ENCODE measurements at places on chromosomes 2 and 18.

- DNase-seq, result no peak
These were observed 19.4 kb downstream of the KANSL3 start for GRCh38 chr2:96618596-96619283.

DNA sequence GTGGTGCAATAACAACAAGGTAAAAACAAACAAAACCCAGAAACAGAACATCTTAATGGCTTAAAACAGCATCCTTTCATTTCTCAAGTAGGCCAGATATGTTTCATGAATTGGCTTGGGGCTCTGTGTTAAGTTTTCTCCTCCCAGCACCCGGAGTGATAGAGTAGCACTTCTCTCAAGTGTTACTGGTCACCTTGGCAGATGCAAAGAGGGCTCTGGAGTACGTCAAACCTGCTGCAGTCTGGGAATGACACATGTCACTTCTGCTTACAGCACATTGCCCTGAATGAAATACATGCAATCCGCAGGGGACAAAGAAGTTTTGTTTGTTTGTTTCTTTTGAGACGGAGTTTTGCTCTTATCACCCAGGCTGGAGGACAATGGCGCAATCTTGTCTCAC is 639.3 kb downstream of the CNTNAP5 start:
- DNase-seq, result no peak

- no peak for DNase-seq
These were observed 108.8 kb downstream of the NCK2 start for GRCh38 chr2:105853354-105854088.

- DNase-seq, result no peak
These were observed 50.7 kb downstream of the CRIM1 start for GRCh38 chr2:36406296-36406695.

- no peak for DNase-seq
These were observed 62.1 kb downstream of the CYP26B1 start for GRCh38 chr2:72085513-72085912.

- peak; percentile 9 for DNase-seq
These were observed 25.7 kb upstream of the ID2 start for GRCh38 chr2:8656160-8656641.

DNA sequence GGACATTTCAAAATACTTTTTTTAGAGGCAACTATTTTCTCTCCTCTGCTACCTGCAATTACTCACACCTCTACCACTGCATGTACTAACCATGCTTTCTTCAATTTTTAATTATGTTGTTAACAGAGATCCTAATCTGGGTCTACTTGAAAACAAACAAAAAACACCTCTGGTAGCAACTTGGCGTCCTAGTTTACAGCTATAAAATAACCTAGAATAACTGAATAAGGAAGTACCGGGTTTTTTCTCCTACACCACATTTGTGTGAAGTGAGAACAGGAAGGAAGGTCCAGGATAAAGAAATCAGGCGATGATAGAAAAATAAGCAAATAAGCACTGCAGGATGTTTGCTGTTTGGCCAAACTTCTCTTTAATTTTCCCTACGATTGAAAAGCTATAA is 633.5 kb downstream of the LRP1B start:
- no peak for DNase-seq

- DNase-seq, result no peak
These were observed 27.2 kb upstream of the FHL2 start for GRCh38 chr2:105425936-105426625.

- DNase-seq, result no peak
These were observed 82.9 kb upstream of the CDKL4 start for GRCh38 chr2:39326644-39327043.

DNA sequence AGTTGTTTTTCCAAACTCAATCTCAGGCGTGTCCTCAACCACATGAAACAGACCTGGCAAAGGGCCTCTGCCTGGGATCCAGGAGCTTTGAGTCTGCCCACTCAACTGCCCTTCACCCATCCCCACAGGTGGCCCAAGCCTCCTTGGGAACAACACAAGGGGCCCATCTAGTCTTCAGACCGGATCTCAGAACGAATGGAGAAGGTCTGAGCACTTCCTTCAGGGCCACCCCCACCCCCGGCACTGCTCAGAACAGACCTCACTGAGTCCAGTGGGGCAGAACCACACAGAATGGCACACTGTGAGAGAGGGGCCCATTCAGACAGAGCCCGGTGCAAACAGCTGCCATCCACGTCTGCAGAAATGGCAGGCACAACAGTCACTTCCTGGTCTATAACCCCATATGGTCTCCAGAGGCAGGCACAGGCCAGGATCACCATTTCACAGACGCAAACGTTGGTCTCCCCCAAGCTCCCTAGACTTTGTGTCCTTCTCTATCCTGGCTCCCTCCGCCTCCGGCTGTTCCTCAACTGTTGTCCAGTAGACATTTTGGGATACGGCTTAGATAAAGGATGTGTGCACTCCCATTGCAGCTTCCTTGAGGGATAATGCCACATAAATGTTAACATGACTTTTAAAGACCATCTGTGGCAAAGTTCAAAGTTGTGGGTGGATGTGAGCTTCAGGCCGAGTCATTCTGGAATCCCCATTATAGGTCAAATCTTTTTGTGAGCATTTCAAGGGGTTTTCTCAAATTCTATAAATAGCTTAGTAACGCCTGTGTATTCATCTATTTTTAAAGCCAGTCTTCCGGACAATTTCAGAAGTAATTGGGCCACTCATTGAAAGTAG is 149.7 kb downstream of the SMAD7 start:
- DNase-seq, result no peak

GRCh38 chr2:217248312-217248935 is 388.6 kb upstream of the TNP1 start:
- DNase-seq, result peak; percentile 41

DNA sequence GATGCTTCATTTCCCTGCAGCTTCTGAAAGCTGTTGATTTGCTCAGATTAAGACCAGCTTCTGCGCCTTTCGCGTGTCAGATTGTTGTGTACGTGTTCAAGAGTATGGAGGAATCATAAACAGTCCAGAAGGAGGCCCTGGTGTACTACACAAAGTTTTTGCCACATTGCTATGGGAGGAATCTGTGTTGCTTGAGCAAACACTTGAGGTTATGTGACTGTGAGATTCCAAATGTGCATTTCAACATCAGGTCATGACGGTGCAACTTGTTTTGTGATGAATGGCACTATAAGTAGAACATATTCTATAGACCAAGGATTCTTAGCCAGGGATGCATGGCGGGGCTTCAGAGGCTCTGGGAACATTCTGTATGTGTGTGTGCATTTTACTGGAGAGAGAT is 35.0 kb downstream of the SRSF7 start:
- no peak for DNase-seq

GRCh38 chr2:10844097-10844496 is 31.5 kb upstream of the PDIA6 start:
- DNase-seq, result peak; percentile 78

GRCh38 chr18:49841236-49842217 is 28.2 kb upstream of the ACAA2 start:
- DNase-seq, result no peak

- DNase-seq, result no peak
These were observed 229.5 kb downstream of the CNTNAP5 start for GRCh38 chr2:124254621-124255020.

GRCh38 chr18:76970770-76971559 is 148.6 kb downstream of the ZNF236 start:
- no peak for DNase-seq

GRCh38 chr2:61335187-61335586 is 135.7 kb downstream of the USP34 start:
- no peak for DNase-seq

GRCh38 chr2:224217962-224218347 is 178.9 kb upstream of the SERPINE2 start:
- no peak for DNase-seq

DNA sequence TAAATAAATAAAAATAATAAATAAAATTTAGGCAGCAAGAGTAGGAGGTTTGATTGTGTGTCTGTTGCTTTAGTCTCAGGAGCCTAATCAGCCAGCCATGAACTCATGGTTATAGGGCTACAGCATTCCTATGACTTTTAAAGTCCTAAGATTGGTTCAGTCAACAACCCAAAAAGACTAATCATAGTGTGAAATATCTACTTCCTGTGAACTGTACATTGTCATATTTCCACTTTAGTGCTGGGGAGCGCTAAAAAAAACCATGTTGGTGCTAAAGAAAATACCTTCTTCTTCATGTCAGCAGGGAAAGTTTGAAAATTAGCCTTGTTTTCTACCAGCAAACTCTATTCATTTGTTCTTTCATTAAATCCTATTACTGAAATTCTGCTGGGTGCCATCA is 521.6 kb downstream of the RNF144A start:
- DNase-seq, result no peak

DNA sequence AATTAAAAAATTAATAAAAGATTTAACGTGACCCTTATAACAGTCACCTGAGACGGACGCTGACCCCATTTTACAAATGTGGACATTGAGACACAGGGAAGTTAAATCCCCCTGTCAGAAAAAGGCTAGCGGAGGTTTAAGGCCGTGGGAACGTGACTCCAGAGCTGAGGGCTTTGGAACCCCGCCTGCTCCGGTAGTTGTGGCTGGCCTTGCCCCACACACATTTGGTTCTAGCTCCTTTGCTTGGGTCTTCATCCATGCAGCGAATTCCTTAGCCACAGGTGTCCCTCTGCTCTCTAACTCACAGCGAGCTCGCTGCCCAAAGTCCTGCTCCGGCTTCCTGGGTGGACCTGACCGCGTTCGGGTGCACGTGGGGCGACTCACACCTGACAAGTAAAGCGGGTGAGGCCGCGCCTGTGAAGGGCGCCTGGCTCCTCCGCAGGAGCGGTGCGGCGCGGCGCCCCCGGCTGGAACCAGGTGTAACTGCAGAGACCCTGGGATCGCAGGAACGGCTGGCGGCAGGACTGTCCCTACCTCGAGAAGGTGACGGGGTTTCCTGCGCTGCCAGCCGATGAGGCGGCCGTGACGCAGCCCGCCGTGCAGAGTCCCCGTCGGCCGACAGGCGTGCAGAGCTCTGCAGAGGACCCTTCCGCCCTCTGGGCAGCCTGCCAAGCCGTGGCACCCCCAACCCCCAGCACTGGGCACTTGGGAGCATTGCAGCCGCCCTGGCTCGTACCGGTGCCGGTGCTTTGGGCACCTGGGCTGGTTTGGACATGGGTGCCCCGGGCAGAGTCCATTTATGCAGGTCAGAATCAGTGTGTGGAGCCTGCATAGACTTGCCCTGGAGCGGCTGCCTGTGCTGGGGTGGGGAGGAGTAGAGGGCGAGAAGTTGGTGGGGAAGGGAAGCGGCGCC is 2.4 kb upstream of the PROC start:
- peak; percentile 84 for DNase-seq

DNA sequence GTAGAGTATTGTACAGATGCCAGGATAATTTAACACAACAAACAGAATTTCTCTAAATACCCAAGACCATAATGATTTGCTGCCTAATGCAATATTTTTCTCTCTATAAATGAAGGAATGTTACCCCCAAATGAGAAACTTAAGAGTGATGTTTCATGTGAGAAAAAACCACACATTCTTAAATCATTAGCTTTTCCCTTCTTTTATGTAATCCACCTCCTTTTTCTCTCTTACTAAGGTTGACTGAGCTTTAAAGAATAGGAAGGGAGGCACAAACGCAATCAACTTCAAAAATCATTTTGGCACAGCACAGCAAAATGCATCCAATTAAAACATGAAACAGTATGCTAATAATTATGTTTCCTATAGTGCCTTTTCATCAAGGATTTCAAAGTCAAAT is 698.1 kb upstream of the CDH2 start:
- DNase-seq, result no peak

GRCh38 chr2:215080545-215080944 is 57.9 kb downstream of the ABCA12 start:
- DNase-seq, result no peak

DNA sequence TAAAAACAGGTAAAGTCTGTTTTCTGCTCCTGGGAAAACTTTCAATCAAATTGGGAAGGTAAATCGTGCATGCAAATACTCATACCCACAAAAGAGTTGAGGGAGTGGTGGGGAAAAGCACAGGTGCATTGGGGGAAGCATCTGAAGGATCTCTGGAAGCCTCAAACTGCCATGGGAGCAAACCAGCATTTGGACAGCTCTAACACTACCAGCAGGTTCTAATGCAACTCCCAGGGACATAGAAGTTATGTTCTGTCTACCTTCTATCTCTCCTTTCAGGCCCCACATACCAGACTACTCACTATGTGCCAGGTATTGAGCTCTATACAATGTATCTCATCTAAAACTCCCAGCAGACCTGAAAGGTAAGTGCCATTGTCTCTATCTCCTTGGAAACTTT is 933.7 kb downstream of the NRXN1 start:
- no peak for DNase-seq

- DNase-seq, result no peak
These were observed 18.4 kb upstream of the WIPF1 start for GRCh38 chr2:174615871-174616436.

GRCh38 chr2:48531141-48531648 is 1.2 kb downstream of the STON1 start:
- DNase-seq, result peak; percentile 35

DNA sequence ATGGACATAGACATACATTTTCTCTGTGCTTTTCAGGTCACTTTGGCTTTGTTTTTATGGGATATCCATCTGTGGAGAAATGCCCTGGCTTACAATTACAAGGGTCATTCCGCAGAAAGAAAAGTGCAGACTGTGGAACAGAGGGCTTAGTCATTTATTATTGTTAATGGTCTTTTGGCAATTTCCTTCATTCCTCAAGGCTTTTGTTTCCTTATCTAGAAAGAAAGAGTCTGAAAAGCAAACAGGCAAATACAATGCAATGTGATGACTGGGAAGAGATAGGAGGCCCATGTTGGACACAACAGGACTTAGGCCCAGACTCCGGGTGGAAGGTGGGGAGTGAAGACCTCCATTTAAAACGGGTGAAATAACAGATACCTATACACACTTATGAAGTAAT is 129.5 kb upstream of the CAVIN2 start:
- no peak for DNase-seq

DNA sequence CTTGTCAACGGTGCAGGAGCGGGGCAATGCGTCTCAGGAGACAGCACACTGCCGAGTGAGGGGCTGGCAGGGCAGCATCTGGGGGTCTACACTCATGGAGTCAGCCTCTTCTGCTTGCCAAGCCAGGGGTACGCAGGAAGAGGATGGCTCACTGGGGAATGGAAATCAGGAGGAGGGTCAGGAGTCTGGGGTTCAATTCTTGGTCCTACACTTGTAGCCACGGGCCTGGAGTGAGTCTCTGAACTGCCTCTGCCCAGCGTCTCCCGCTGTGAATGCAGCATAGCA is 70.0 kb downstream of the CAPN13 start:
- DNase-seq, result no peak

DNA sequence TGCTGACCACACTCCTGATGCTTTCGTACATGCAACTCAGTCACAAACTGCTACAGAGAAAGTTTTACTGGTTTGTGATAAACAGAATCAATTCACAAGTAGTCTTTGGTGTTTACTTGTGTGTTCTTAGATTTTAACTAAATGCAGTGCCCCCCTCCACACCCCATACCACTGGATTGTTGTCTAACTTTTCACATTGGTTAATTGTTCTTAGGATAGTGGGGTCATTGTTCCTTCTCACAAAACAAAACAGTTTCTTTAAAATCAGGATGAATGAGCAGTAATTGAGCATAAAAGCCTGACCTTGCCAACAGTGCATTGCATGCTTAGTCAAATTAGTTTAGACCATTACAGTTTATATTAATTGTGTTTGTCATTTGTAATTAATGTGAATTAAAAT is 14.1 kb upstream of the PNPT1 start:
- no peak for DNase-seq

All from NCI-H69 (cell line).